ENCODE measurements at places on chromosomes 16 and 17. TPM values are rescaled to one million over a fixed set of nuclear protein-coding genes. Genes with fewer than 3 reads are reported as not detected.

- H3K36me3 ChIP-seq = no peaks in the 10 kb centered on the region
- no peaks in the 10 kb centered on the region for H3K4me1 ChIP-seq
- no peak overlapping the region for H3K4me3 ChIP-seq
Measured at GRCh38 chr16:49127103-49127502, 154.5 kb downstream of the CBLN1 start.

- H3K27ac ChIP-seq = no peak overlapping the region
- H3K27me3 ChIP-seq = no peaks in the 10 kb centered on the region
- H3K4me3 ChIP-seq = no peak overlapping the region
- no peak for DNase-seq
- H3K36me3 ChIP-seq = no peaks in the 10 kb centered on the region
Measured at GRCh38 chr17:39791111-39791992, 53.6 kb downstream of the GRB7 start.

DNA sequence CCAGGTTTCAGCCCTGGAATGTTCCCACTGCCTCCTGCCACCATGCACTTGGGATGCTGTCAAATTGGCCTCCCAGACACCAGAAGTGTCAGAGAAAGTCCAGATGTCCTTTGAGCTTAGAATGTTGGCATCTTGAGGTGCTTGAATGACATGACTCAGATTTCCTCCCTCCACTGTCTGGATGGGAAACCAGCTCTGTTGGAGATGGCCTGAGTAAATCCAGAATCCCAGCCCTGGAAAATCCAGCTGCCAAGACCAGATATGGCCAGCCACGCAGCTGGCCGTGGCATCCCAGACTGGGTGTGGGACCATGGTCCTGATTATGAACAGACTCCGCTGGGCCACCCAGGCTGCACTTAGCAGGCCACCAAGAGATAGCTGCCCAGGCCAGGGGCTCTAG is 57.0 kb upstream of the CLEC3A start:
- H3K36me3 ChIP-seq = no peaks in the 10 kb centered on the region
- no peak for DNase-seq
- H3K4me1 ChIP-seq = no peaks in the 10 kb centered on the region
- no peak overlapping the region for H3K4me3 ChIP-seq
- H3K27ac ChIP-seq = no peak overlapping the region
- no peaks in the 10 kb centered on the region for H3K27me3 ChIP-seq

Gene CDC6
- 0.66 TPM for total RNA-seq

Data from body of pancreas (tissue), 4 donors.